Right renal pelvis (tissue), 4 donors: ENCODE measurements at places on chromosomes 11 and 22. TPM values are rescaled to one million over a fixed set of nuclear protein-coding genes. Genes with fewer than 3 reads are reported as not detected.
A peak's percentile ranks its signal among the peaks of the same experiment; 100 is the strongest.

Gene OR8G5
- polyA plus RNA-seq = not detected

DNA sequence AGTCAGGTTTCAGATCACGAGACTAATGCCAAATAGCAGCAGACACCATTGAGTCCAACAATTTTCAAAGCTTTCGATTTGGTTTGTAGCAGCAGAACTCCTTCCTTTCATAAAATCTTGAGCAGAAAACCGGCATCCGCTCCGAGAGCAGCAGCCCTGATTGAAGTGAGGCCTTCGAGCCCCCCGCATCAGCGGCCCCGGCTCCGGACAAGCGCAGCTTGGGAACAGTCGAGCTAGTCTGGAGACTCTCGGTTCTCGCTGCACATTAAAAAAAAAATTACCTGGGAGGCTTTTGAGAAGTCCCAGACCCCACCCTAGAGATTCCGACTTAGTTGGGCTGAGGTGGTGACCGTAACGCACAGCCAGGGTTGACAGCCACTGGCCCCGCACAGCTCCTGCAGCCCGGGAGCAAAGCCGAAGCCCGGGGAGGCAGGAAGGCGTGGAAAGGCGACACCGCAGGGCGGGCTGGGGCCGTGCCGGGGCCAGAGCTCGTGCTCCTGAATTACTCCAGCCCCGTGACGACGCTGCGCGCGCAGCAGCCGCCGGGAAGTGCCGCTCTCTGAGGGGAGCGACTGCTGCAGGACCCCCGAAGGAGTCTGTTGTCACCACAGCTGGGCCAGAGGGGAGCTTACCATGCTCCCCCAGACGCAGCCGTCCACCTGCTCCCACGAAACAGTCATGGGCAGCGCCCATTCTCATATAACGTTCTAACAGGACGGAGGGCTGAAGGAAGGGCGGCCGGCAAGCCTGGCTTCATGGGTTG, 57.8 kb downstream of the SPATA19 start:
- no peak for DNase-seq

DNA sequence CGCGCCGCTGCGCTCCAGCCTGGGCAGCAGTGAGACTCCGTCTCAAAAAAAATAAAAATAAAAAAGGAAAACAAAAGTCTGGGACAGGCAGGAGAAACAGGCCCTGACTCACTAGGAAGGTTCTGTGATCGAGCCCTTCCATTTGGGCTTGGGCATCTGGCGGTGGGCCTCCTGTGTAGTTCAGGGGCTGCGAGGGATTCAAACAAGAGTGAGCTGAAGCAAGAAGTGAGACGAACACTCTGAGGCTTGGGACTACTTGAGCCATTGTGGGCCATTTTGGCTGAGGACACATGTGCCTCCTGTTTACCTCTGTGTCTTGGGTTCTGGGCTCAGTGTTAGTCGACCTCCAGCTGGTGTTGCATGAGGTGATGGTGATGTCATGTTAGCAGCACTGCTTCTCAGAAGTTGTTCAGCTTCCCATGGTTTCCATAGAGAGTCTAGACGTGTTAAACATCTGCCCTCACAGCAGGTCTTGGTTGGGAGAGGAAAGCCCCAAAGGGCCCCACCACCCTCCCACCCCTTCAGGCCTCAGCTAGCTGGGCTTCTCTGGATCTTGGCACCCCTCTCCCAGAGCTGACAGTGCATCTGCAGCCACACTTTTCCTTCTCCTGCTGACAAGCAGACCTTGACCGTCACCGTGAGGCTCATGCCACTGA, 57.8 kb downstream of the MED15 start:
- DNase-seq = no peak

DNA sequence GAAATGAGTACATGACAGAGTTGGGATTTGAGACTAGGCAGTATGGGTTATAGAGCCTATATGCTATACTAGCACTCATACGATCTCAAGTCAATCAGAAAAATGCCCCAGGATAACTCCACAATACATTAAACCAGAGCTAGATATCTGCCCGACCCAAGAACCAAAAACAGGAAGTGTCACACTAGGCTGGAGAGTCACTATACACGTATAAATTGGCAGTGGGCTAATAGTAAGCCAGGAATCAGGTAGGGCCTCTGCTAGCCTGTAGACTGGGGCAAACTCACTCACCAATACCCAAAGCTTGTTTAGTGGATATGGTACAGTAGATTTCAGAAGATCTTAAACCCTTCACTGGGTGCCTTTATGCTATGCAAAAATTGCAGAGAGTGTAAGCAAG, 16.2 kb upstream of the EIF4G2 start:
- no peak for DNase-seq

DNA sequence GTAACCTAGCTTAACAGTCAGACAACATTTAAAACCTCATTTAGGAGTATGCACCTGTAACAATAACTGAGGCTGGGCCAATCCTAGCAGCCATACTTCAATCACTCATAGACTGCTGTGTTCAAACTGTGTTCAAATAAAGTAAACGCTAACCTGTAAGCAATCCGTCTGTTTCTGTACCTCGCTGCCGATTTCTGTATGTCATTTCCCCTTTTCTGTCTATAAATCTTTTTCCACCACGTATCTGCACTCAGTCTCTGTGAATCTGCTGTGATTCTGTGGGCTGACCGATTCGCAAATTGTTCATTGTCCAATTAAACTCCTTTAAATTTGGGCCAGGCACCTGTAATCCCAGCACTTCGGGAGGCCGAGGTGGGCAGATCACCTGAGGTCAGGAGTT, 12.3 kb downstream of the APOBEC3H start:
- no peak for DNase-seq

DNA sequence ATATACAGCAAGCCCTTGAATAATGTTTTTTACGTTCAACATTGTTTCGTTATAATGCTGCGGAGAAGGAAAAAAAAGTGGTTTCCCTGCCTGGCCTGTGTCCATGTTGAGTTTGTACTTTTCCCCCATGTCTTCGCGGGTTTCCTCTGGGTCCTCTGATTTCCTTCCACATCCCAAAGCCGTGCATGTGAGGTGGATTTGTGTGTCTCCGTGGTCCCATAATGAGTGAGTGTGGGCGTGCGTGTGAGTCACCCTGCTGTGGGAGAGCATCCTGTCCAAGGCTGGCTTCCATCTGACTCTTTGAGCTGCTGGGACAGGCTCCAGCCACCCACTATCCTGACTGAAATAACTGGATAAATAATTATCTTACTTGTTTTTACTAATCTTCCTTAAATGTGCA, 29.6 kb upstream of the SNX19 start:
- DNase-seq = no peak

Gene APLNR
- polyA plus RNA-seq = 95.1 TPM

Gene TRIM77
- polyA plus RNA-seq = not detected

DNA sequence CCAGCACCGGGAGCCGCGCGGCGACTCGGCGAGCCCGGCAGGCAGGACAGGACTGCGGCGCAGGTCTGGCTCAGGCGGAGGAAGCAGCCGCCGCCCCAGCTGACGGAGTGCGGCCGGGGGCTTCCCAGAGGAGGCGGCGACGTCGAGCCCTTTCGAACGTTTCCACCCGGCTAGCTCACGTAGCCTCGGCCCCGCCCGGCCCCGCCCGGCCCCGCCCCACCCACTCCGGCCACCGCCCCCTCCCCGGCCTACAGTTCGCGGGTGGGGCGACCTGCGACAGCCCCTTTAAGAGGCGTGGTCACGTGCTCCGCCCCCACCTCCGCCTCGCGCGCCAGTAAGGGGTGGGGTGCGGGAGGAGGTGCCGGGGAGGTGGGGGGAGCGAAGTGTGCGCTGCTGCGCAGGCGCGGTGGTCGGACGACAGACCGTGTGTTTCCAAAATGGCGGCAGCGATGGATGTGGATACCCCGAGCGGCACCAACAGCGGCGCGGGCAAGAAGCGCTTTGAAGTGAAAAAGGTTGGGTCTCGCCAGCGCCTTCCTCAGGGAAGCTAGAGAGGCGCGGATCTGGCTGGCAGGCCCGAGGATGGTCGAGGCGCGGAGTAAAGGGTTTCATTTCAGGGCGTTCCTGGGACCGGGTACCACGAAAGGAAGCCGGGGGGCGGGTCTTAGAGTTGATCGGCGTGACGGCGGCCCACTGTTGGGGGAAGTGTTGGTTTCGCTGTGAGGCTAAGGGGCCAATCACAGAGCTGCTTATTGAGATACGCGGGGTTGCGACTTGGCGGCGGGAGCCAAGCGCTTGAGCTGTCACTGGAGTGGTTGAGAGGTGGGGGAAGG, at the start of gene RBX1:
Gene RBX1, plus strand, starts transcription at position 417 of the 833 bp plus-strand sequence. Its CDS starts 21 bp downstream, at position 438.
- DNase-seq = peak; percentile 97

DNA sequence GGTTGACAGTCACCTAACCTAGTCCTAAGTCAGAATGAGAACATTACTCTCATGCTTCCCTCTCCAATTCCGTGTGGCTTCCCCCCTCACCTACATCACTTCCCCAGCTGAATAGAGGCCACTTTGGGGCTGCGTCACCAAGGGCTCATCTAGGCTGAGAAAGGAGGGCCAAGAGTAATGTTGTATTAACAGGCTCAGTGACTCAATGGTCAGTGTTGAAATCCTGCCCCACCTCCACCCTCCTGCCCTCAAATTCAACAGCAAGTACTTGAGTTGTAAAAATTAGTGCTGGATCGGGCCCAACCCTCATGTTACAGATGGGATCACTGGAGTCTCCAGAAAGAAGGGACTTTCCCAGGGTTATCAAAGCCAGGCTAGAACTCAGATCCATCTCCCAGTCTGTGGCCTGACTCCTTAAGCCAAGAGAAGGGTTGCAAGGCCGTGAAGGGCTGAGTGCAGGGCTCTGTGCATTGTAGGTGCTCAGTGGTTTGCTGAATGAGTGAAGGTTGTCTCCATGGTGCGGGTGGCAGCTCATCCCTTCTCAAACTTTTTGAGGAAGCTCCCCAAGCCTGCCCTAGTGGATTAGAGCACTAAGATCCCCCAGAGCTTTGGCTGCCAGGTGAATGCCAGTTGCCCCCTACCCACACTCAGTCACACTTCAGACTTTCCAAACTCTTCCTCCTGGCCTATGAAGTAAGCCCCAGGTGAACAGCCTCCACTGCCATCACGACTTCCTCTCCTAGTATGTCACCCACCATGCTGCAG, 3.2 kb downstream of the DGAT2 start:
- no peak for DNase-seq

Gene MADD
- polyA plus RNA-seq = 34.5 TPM

GRCh38 chr11:94504689-94505293, 7.5 kb upstream of the C11orf97 start:
- no peak for DNase-seq
